ENCODE measurements at places on chromosomes 5 and 9.

DNA sequence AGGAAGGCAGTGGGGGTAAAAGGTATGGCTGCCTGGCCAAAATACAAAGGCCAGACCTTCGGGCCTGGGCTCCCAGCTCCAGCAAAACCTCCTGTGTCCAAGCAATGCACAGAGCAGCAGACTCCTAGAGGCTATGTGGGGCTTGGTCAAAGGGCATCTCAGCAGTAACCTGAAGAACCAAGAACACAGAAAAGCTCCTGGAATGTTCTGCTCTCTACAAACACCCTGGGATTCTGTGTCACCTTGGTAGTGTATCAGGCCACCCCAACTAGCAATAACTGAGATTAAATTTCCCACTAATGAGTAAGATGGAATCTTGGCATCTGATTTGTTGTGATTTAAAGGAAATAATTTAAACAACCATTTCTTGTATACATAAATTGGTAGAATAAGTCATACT is 158.6 kb downstream of the GLIS3 start:
- no peak for DNase-seq

DNA sequence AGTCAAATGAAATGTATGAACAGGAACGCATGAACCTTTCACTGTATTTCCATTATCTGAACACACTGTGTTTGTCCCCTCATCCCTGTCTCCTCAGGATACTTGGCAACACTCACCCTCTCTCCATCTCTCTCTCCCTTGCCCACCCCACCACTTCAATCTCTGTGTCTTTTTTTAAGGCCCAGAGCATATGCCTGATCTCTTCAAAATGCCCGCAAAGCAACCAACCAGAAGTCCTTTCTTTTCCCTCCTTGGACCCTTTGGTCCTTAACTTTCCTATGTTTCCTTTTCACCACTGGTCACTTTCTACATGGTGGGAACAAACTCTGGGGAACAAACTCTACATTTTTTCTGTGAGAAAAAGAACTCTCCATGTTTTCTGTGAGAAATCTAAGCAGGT is 3.2 kb upstream of the IRF1 start:
- DNase-seq: no peak

DNA sequence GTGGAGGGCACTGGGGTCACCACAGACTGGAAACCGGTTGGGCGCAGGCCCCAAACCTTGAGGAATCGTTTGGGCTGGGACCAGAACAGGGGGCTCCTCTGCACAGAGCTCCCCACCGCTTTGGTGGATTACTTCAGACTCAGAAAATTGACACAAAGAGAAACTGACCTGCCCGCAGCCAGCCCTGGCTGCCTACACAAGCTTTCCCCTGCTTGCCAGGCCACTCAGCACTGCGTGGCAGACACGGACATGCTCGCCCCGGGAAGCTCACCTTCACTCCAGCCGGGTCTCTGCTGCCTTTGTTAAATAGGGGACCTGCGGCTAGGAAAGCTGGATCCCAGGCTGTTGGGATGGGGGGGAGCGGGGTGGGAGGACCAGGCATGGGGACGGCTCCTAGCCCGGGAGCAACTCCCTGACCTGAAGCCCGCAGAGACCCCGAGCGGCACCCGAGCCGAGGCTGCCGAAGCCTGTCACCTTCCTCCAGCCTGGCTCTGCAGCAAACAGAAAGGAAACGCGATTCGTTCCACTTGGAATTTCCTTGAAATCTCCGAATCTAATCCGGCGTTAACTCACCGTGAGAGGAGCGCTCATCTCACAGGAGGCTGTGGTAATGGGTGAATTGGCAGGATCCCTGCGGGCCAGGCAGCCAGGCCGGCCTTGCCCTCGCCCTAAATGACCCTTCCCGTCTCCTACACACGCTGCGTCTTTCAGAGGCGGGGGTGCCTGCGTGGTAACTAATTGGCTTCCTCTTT is 8.8 kb downstream of the PAX5 start:
- peak; percentile 37 for DNase-seq

GRCh38 chr5:154949781-154950180 is 8.9 kb downstream of the MRPL22 start:
- no peak for DNase-seq

GRCh38 chr5:102832445-102832844 is 77.3 kb downstream of the PAM start:
- no peak for DNase-seq

GRCh38 chr5:33068786-33069185 is 357.7 kb downstream of the NPR3 start:
- no peak for DNase-seq

Data from NCI-H82 (cell line).